ENCODE measurements at places on chromosomes 16 and 17.

GRCh38 chr16:5026664-5027063 is 7.1 kb downstream of the NAGPA start:
- DNase-seq: peak; percentile 33

- DNase-seq: no peak
Measured at GRCh38 chr17:70040336-70040735, 34.7 kb upstream of the KCNJ16 start.

GRCh38 chr16:18792836-18793433 is 2.8 kb upstream of the RPS15A start:
- no peak for DNase-seq

GRCh38 chr17:17479209-17479608 is 2.4 kb downstream of the MED9 start:
- no peak for DNase-seq

DNA sequence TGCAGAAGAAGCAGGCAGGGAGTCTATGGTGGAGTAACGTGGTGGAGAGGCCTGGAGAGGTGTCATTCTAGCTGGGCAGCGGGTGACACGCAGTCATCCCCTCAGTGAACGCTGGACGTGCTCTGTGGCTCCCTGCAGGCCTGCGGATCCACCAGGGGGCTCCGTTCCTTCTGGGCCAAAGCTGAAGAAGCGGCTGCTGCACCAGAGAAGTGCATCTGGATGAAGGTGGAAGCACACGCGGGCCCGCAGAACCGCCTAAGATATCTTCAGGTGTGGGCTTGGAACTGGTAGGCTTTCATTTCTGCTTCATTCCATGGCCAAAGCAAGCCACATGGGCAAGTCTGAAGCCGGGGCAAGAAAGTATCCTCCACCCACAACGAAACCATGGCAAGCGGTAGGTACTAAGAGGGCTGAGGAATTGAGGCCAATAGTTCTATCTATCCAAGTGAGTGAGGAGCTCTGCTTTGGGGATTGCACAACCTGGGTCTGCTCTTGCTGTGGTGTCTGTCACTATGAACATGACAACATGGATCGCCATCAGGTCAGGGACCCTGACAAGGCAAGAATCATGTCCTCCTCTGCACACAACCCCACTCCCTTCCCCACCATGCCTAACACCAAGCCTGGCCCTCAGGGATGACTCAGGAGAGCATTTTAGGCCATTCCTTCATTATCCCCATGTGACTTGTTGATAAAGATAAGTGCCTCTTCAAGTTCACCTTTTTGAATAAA is 78.9 kb upstream of the FBXO47 start:
- no peak for DNase-seq

- no peak for DNase-seq
Measured at GRCh38 chr16:57652695-57653471, 15.2 kb upstream of the ADGRG3 start.

DNA sequence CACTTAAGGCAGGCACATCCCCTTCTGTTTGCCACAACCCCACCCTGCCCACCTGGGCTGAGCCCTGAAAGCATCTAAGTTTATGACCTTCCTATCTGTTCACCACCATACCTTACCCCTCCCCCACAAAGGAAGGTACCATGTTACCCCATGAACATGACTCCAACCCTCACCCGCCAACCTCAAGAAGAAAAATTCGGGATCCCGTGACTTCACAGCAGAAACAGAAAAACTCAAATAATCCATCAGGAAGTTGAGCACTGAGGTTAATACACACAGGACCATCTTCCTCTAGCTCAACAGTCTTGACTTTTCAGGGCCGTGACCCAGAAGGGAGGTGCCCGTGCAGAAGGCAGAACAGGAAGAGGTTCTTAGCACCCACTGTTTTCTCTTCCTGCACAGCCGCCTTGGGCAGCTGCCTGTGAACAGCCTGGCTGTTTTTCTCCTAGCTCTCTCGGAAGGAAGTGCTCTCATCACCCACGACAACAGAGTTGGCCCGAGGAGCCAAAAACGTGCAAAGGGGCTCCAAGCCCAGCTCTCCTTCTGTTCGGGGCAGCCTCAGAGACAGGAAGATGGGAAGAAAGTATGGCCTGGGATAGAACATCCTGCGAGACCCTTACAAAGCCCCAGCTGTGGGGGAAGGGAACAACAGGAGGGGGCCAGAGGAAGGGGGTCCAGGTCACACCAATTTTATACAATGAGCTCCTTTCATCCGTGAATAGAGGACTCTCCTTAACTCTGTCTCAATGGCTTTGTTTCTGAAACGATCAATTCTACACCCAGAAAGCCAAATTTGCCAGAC is 101.1 kb downstream of the XYLT1 start:
- DNase-seq: no peak

- no peak for DNase-seq
Measured at GRCh38 chr17:67492251-67492740, 115.2 kb downstream of the PITPNC1 start.

- DNase-seq: no peak
Measured at GRCh38 chr16:3819746-3820724, 60.5 kb downstream of the CREBBP start.

- DNase-seq: no peak
Measured at GRCh38 chr16:68005786-68006286, 6.6 kb upstream of the DPEP2 start.

DNA sequence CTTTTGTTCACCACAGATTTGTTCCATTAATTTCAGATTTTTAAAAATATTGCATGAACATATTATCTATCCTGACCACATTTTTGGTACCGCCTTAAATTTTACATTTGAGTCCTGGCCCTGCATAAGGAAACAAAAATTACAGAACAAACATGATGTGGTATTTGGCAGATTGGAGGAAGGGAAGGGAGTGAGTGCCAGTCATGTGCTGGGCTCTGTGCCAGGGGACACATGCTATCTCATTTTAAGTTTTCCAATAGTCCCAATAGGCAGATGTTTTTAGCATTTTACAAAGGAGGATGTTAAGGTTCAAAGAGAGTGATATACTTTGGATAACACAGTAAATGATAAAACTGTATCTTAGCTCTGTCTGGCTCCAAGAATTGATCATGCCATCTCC is 185.1 kb downstream of the CDK5R1 start:
- no peak for DNase-seq

- no peak for DNase-seq
Measured at GRCh38 chr17:2723505-2723996, 12.0 kb upstream of the CLUH start.

DNA sequence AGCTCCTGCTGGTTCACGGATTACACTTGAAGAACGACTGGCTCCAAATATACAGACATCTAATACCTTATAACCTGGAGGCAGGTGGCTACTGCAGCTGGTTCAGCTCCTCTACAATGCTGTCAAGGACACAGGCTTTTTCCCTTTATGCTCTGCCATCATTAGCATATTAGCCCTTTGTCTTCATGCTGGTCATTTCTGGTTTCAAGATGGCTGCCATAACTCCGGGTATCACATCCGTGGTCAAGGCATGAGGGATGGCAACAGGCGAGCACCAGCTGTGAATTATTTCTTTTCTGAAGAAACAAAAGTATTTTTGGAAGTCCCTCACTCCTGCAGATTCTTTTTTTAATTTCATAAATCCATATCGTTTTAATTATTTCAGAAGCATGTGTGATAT is 124.3 kb upstream of the MED13 start:
- no peak for DNase-seq

DNA sequence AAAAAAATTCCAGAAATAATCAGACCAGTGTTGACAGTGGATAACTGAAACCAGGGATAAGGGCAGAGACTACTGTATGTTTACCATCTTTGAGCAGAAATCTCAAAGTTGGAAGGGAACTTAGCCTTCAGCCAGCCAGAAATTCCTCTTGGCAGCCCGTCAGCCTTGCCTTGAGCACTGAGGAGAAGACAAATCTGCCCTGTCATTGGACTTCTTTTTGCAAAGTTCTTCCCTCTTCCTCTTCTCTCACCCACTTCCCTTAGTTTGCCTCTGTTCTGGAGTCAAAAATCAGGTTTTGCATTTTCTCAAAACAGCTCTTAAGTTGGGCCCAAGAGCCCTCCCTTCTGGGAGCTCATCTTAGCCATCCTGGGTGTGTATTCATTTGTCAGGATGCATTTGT is 6.2 kb downstream of the TUFM start:
- no peak for DNase-seq

- no peak for DNase-seq
Measured at GRCh38 chr17:37361543-37361942, 14.2 kb upstream of the C17orf78 start.

DNA sequence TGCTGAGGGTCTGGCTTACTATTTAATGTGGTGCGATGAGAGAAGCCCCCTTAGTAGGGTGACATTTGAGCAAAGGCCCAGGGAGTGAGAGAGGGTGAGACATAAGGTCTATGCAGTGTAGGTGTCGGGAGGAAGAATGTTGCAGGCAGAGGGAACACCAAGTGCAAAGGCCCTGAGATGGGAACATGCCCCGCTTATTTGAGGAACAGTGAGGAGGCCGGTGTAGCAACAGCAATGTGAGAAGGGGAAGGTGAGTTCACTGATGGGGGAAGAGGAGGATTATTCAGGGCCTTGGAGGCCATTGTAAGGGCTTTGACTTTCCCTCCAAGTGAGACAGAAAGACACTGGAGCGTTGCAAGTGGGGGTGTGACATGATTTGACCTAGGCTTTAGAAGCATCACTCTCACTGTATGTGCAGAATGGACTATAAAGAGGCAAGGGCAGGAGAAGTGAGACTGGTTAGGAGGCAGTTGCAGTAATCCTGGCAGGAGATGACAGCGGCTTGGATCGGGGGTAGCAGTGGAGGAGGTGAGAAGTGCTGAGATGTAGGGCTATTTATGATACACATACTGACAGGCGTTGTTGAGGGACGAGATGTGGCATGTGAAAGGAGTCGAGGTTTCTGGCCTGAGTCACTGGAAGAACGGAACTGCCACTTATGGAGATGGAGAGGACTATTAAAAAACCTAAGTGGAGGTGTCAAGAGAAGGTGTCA is 145.3 kb downstream of the SPECC1 start:
- DNase-seq: no peak

GRCh38 chr16:90083139-90083538 is 6.0 kb upstream of the PRDM7 start:
- no peak for DNase-seq

DNA sequence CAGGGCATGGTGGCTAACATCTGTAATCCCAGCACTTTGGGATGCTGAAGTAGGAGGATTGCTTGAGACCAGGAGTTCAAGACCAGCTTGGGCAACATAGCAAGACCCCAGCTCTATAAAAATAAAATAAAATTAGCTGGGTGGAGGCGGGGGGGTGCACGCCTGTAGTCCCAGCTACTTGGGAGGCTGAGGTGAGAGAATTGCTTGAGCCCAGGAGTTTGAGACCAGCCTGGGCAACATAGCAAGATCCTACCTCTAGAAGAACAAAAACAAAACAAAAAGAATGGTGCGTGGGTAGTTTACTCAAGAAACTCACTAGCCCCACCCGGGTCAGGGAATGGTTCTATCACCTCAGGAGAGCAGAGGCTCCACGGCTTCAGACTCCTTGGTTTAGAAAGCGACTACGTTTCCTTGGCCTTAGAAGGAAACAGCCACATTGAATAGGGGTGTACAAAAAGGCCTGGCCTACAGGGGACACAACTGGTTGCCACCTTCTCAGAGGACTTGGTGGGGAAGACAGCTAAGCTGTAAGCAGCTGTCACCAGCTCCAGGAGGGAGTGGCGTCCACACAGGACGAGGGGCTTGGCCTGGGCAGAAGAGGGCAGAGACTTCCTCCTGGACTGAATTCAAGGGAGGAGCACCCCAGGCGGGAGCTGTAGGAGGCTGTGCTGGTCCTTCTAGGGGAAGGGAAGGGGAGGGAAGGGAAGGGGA is 716 bp downstream of the TK1 start:
- DNase-seq: no peak

GRCh38 chr17:9987779-9988585 is 82.9 kb upstream of the RCVRN start:
- DNase-seq: no peak

DNA sequence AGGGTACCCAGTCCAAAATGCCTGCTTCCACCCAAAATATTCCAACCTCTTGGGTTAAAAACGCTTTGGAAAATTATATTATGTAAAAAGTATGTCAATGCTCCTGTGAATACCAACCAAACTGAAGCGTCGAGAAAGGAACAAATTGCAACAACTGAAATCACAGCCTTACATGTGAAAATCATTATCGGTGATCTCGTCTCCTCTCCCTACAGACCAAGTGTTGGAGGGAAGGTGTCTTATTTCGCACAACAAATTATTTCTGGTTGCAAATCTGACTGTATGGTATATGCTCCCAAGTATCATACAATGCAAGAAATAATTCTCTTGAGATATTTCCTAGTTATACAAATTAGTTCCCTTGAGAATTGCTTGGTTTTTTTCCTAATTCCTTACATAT is 89.3 kb upstream of the CDYL2 start:
- DNase-seq: no peak

DNA sequence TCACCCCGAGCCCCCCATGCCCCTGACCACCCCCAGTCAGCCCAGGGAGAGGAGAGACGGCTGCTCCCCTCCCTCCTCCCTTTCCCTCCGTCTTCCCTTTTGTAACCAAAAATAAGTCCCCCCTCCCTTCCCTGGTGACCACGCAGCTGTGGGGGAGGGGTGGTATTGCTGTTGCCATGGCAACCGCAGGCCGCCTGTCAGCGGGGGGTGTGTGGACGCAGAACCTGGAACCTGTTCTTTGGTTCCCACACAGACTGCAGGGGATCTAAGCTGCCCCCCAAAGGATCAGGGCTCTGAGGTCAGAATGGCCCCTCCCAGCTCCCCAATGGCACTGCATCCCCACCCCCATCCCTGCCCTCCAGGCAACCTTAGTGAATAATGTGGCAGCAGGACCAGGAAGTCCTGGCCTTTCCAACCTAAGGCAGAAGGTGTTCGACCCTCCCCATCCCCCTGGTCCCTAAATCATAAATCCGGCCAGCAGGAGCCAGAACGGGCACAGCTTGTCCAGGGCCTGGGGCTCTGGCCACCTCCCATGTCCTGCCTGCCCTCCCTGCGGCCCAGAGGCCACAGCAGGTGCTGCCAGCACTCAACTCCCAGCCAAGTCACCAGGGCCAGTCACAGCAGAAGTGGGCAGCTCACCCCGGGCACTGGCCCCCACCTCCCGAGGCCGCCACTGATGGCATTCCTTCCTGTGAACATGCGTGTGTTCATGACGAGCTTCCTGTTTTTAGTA is 12.0 kb downstream of the CA4 start:
- DNase-seq: no peak

- DNase-seq: no peak
Measured at GRCh38 chr17:79622776-79623175, 11.9 kb upstream of the RBFOX3 start.

DNA sequence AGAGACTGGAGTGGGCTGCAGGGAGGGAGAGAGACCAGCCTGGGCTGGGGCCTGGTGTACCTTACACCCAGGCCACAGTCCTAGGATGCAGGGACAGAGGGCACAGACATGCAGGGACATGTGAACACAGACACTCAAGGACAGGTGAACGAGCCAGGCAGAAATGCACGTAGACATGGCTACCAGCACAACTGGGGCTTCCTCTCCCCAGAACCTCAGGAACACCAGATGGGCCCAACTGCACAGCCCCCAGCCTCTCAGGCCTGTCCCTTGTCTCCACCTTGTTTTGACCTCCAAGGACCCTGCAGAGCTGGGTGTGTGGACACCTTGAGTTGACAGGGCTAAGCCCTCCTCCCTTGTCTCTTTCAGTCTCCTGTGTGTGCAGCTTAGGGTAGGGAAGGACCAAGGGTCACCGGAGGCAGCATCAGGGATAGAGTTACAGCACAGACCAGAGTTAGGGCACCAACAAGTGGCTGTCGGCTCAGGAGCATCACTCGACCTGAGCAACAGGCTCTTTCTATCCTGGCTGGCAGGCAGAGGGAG is 9.2 kb downstream of the SEZ6 start:
- DNase-seq: no peak

- no peak for DNase-seq
Measured at GRCh38 chr17:32370426-32370825, 20.5 kb downstream of the ZNF207 start.
